Breast epithelium (tissue), 4 donors: ENCODE measurements at places on chromosomes 4 and X. TPM values are rescaled to one million over a fixed set of nuclear protein-coding genes. Genes with fewer than 3 reads are reported as not detected.

The MAGEA12 gene
- total RNA-seq = not detected

The INTU gene
- total RNA-seq = 7.0 TPM

The SSX1 gene
- total RNA-seq = not detected

The SYN1 gene
- not detected for total RNA-seq

The GPRASP3 gene
- total RNA-seq = 1.8 TPM

DNA sequence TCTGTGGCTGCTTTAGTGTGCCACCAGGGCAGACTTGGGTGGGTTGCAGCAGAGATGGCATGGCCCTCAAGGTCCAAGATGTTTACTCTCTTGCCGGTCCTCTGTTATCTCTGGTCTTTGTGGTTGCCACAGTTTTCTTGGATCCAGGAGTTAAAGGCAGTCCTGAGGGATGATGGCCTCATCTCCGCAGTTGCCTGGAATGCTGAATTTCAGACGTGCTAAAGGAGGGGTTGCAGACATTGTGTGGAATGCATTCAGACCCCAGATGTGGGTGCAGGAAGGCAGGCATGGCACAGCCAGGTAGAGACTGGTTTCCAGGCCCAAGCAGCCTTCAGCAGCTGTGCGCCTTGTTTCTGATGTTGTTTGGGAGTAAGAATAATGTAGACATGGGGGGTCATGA, 64.4 kb downstream of the TBL1X start:
- no peak for DNase-seq

- no peak for DNase-seq
These were observed 621.0 kb downstream of the TECRL start for GRCh38 chr4:63788271-63788670.

- DNase-seq = no peak
These were observed 1008.8 kb downstream of the STPG2 start for GRCh38 chr4:97134456-97134855.

- DNase-seq = no peak
These were observed 24.1 kb upstream of the FGF16 start for GRCh38 chrX:77422891-77423648.

- no peak for DNase-seq
These were observed 47.0 kb downstream of the SOD3 start for GRCh38 chr4:24842356-24842755.

DNA sequence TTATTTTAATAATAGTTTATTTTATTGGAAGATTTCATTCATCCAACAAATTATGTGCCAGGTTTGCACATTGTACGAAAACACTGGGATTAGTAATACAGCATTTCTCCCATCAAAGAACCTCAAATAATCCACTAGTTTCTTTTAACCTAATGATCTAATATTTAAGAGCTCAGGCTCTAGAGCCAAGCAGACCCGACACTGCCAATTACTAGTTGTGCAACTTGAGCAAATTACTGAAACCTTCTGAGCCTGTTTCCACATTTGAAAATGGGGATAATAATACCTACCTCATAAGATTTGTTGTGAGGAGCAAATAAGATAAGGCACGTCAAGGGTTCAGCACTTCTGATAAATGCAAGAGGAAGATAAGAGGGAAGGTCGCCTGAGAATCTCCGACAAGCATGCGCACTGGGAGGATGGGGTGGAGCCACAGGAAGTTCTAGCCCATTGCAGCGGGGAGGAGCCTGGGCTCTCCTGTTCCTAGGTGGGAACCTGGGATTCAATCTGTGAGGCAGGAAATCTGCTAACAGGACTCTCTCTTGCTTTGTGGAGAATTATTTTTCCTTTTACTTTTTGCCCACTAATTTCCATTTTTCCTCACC, 141.5 kb upstream of the SMAD1 start:
- no peak for DNase-seq

DNA sequence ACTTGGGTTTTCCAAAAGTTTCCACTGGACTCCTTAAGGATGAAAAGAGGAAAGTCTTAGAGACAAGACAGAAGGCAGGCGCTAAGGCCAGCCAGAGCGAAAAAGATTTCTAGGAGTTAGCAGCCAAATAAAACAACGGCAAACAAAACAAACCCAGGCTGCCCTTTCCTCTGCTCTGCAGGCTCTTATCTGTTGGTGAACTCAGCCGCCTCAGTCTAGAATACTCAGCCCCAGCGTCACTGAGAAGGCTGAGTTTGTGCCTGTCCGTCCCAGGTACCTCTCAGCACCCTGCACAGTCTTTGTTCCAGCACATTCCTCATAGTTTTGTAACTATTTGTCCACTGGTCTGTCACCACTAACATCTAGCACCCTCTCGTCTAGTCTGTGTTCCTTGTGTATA, 75.6 kb upstream of the FAM9C start:
- DNase-seq = no peak
